ENCODE measurements at places on chromosomes 16 and 17. TPM values are rescaled to one million over a fixed set of nuclear protein-coding genes. Genes with fewer than 3 reads are reported as not detected.

GRCh38 chr17:80759377-80759673 lies 214.7 kb downstream of the RPTOR start:
- H3K36me3 ChIP-seq = no peaks in the 10 kb centered on the region
- DNase-seq = no peak
- H3K4me1 ChIP-seq = no peaks in the 10 kb centered on the region
- no peaks in the 10 kb centered on the region for H3K27me3 ChIP-seq
- H3K27ac ChIP-seq = no peak overlapping the region

DNA sequence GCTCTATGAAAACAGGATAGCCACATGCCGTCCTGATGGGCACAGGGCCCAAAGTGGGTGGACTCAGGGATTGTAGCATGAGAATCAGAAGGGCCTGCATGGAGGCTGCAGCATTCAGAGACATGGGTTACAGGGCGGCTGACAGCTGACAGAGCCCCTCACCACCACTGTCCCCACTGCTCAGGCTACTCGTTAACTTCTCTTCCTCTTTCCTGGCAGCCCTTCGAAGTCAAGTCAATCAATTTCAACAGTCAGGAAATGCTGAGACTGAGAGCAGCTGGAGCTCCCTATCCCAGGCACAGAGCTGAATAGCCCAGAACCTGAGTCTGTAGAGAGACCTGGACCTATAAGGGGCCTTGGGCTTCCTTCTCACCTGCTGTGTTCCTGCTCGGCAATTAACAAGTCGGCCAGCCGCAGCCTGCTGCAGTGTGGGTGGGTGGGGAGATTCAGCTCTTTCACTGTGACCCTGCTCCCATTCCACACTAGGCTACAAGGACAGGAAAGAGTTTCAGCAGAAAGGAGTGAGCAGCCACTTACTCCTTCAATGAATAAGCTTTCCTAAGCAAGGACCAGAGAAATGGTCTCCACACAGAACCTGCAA lies 76.9 kb downstream of the TEX14 start:
- DNase-seq = no peak
- H3K27me3 ChIP-seq = no peaks in the 10 kb centered on the region
- H3K4me3 ChIP-seq = no peak overlapping the region
- no peak overlapping the region for H3K27ac ChIP-seq
- no peaks in the 10 kb centered on the region for H3K36me3 ChIP-seq

DNA sequence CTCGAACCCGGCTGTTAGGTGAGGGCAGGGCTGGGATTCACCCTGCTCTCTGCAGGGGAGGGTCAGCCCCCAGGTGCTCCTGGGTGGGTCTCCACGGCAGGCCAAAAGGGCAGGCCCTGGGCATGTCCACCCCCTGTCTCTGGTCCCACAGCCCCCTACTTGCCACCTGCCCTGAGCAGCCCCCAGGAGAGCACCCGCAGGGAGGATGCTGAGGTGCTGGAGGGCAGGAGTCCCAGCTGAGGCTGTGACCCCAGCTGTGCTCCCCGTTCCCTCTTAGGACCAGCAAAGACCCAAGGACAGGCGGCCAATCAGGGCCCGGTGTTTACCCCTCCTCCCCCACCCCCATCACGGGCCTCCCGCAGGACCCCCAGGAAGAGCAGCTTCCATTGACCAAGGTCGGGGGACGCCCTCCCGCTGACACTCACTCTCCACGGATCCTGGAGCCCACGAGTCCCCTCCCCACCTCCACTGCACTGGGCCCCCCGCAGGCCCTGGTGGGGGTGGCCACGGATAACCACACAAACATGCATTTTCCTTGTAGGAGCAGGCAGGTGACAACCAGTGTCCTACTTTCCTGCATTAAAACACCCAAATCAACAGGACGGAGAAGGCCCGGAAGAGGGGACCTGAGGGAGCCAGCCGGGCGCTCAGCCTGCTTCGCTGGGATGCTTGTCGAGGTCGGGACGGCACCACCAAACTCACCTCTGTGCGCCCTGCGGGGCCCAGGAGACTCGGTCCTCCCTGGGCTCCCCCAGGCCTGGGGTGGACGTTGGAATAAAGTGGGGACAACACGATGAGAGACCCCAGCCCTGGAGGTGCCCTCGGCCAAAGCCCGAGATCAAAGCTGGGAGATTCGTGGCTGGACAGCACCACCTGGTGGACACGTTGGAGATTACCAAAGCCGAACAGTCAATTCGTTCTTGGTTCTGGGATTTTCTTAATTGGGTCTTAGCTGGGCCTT lies 22.5 kb upstream of the ENPP7 start:
- H3K27me3 ChIP-seq = peaks cover 6% of the 10 kb centered on the region
- no peak overlapping the region for H3K27ac ChIP-seq
- DNase-seq = peak; percentile 30
- H3K4me3 ChIP-seq = no peak overlapping the region
- no peaks in the 10 kb centered on the region for H3K4me1 ChIP-seq

DNA sequence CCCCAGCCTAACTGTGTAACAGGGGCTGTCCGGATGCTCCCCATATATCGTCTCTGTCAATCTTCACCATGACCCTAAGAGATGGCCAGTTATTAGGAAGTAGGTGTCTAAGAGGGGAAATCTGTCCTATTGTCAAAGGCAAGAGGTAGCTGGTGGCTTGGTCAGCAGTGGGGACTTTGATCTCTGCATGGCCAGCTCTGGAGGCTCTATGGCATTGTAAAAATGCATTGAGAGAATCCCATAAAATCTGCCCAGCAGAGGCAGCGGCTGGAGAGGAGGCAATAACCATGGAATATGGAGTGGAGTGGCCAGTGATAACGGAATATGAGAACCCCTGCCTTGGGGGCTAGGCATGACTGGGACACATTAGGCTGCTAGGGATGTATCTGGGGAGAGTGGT lies 88.8 kb downstream of the MRM1 start:
- no peaks in the 10 kb centered on the region for H3K4me1 ChIP-seq
- DNase-seq = no peak
- H3K27me3 ChIP-seq = peaks cover 5% of the 10 kb centered on the region

DNA sequence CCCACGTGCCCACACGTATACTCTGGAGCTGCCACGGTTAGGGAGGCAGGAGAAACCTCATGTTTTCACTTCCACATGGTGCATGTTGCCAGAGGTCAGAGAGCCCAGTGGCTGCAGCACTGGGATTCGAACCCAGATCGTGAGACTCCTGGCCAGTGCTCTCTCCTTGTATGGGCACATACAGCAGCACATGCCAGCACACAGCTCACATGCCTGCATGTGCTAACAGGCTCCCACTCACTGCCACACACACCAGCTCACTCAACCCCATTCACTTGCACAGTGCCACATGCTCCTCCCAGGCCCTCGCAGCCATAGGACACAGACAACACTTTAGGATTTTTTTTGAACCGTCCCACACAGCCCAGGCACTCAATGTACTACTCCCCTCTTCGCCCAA lies 49.5 kb upstream of the MRPS23 start:
- no peaks in the 10 kb centered on the region for H3K27me3 ChIP-seq
- no peak overlapping the region for H3K4me3 ChIP-seq
- no peaks in the 10 kb centered on the region for H3K36me3 ChIP-seq
- H3K27ac ChIP-seq = peak overlapping the region; percentile 88
- peaks cover 55% of the 10 kb centered on the region for H3K4me1 ChIP-seq

- DNase-seq = no peak
- H3K27me3 ChIP-seq = no peaks in the 10 kb centered on the region
- H3K27ac ChIP-seq = peak overlapping the region; percentile 50
- peaks cover 8% of the 10 kb centered on the region for H3K36me3 ChIP-seq
- peak overlapping the region; percentile 78 for H3K4me3 ChIP-seq
Observed at GRCh38 chr16:67966549-67967182, 1.8 kb downstream of the SLC12A4 start.

GRCh38 chr17:77315551-77316190 lies 174.9 kb downstream of the SEC14L1 start:
- no peaks in the 10 kb centered on the region for H3K27me3 ChIP-seq
- no peak for DNase-seq
- no peak overlapping the region for H3K4me3 ChIP-seq
- peak overlapping the region; percentile 48 for H3K27ac ChIP-seq
- H3K36me3 ChIP-seq = no peaks in the 10 kb centered on the region

GRCh38 chr16:27699540-27699939 lies 149.6 kb downstream of the KATNIP start:
- H3K4me3 ChIP-seq = no peak overlapping the region
- DNase-seq = no peak
- H3K27me3 ChIP-seq = no peaks in the 10 kb centered on the region
- H3K36me3 ChIP-seq = no peaks in the 10 kb centered on the region
- no peaks in the 10 kb centered on the region for H3K4me1 ChIP-seq

CACNG3 gene
- not detected for total RNA-seq
